ENCODE measurements at places on chromosomes 12 and 14.

DNA sequence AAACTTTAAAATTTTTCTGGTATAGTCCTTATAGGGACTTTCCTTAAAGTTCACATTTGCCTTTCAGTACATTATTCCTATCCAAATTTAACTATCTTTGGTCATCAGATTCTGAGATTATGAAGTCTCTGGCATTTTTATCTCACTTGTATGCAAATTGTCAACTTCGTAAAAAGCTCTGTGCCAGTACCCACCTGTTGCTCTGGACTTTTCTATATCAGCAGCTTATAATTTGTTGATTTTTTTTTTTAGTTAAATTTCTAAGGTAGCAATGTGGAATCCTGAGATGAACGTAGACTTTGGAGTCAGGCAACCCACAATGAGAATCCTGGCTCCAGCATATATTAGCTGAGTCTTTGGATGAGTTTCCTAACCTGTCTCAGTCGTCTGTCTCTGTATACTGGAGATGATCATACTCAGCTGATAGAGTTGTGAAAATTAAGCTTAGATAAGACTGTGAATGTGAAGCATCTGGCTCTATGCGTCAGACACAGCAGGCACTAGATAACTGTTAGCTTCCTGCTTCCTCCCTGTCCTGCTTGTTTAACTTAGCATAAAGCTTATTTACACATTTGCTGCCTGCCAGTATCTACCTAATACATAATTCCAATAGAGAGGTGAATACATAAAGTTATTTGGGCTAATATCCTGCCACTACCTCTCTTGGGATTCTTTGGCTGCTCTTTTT is 59.8 kb downstream of the MARK3 start:
- no peak for DNase-seq

- DNase-seq: no peak
Observed at GRCh38 chr12:118033902-118034301, 17.4 kb downstream of the RFC5 start.

- no peak for DNase-seq
Observed at GRCh38 chr12:78018939-78019338, 188.2 kb downstream of the NAV3 start.

DNA sequence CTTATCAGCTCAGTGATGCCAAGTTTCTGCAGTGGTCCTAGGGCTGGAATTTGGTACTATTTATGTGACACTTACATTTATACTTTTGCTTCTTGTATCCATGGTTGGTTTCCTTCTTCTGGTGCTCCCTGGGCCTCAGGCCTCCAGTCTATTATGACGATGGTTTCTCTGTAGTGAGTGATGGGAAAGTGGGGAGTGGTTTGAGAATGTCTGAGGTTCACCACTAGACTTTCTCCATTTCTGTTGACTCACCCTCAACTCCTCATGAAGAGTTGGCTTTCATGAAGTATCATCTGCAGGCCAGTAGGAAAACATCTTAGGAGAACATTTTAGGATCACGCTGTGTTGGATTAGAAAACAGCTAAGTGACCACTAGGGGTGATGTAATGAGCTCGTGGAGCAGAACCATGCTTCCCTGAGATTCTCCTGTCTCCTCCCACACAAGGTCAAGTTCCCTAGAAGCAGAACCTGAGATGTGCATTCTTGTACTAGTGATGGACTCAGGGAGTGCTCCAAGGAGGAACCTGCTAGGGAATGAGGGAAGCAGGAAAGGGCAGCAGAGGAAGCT is 32.1 kb downstream of the RPH3A start:
- DNase-seq: no peak

DNA sequence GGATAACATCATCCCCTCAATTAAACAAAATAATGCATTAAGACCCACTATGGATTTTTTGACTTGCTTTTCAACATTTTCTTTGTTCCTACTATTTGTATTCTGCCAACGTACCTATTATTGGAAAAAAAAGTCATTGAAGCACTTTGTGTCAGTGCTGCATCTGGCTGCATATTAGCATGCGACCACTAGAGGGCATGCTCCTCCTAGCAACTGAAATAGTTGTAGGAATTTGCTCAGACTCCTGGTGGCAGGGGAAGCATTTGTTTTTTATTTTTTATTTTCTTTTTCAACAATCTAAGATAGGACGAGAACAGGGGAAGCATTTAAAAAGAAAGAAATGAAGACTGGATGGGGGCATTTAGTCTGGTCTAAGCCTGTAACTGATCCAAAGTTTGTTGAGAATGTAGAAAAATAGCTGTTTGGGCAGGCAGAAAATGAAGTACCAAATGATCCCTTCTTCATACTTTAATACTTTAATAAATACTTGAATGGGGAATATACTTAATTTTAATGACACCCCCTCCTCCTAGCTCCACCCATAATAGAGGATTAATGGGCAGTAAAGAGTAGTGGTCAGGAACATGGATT is 14.5 kb upstream of the CLEC4A start:
- peak; percentile 61 for DNase-seq

- no peak for DNase-seq
Observed at GRCh38 chr12:104131609-104132008, 6.4 kb downstream of the NFYB start.

GRCh38 chr14:79575032-79575431 is 636.3 kb downstream of the DIO2 start:
- DNase-seq: no peak

DNA sequence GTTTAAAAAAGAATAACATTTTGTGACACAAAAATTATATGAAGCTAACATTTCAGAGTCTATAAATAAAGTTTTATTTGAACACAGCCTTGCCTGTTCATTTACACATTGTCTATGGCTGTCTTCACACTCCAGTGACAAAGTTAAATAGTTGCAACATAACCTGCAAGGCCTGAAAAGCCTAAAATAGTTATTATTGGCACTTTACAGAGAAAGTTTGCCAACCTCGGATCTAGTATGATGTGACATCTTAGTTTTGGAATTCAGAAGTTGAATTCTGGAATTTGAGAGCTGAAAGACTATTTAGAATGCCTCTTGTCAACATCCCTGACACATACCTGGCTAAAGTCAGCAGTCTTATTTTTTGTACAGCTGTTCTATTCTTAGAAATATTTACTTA is 68.3 kb downstream of the DYRK2 start:
- DNase-seq: no peak

- no peak for DNase-seq
Observed at GRCh38 chr12:31033146-31033545, 40.5 kb upstream of the DDX11 start.

DNA sequence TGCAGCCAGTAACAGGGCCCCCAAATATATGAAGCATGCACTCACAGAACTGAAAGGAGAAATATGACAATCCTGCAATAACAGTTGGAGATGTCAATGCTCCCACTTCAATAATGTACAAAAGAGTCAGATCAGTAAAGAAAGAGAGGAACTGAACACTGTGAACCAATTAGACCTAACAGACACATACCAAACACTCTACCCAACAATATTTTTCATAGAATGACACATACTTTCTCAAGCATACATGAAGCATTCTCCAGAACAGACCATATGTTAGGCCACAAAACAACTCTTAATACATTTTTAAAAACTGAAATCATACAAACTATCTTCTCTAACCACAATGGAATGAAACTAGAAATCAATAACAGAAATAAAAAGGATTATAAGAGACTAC is 80.2 kb downstream of the ELK3 start:
- DNase-seq: no peak

DNA sequence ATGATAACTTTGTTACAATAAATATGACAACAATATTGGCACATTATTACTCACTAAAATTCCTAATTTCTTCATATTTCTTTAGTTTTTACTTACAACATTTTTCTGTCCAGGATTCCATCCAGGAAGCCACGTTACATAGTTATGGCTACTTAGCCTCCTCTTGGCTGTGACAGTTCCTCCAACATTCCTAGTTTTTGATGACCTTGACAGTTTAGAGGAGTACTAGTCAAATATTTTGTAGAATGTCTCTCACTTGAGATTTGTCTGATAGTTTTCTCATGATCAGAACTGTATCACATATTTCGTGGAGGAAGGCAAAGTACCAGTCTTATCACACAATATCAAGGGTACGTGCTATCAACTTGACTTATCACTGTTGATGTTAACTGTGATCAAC is 29.8 kb upstream of the LIN7A start:
- DNase-seq: no peak

GRCh38 chr14:51331486-51332367 is 91.7 kb downstream of the TMX1 start:
- DNase-seq: no peak

- DNase-seq: peak; percentile 54
Observed at GRCh38 chr12:49866859-49867569, 24.1 kb upstream of the BCDIN3D start.

DNA sequence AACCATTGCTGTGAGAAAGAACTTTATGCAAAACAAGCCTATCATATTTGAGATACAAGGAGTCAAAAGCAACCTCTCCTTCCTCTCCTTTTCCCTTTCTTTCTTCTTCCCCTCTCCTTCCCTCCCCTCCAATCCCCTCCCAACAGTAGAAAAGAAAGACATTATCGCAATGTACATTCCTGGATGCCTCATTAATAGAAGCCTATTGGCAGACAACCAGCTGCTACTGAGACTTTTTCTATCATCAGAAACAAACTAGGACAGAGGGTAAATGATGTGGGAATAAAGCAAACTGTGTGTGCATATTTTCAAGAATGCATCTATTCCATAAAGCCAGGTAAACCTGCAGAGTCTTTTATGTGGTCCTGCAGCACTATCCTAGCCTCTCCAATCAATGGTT is 237.2 kb downstream of the ITPR2 start:
- no peak for DNase-seq
